ENCODE measurements at places on chromosomes 7 and 10.

DNA sequence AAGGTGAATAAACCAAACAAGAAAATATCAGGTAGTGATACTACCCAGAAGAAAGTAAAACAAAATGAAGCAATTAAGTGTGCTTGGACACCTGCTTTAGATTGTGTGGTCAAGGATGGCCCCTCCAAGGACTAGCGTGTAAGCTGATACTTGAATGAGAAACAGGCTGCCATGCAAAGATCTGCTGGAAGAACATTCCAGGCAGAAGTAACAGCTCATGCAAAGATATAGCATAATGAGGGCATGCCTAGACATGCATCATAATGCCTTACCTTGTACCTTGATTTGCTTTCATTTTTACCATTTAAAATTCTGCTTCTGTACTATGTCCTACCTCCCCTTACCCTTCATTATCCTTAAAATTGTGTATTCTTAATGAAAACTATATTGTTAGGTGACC is 74.8 kb upstream of the HDAC9 start:
- DNase-seq, result no peak

- DNase-seq, result no peak
These were observed 42.2 kb upstream of the WASL start for GRCh38 chr7:123791001-123791400.

DNA sequence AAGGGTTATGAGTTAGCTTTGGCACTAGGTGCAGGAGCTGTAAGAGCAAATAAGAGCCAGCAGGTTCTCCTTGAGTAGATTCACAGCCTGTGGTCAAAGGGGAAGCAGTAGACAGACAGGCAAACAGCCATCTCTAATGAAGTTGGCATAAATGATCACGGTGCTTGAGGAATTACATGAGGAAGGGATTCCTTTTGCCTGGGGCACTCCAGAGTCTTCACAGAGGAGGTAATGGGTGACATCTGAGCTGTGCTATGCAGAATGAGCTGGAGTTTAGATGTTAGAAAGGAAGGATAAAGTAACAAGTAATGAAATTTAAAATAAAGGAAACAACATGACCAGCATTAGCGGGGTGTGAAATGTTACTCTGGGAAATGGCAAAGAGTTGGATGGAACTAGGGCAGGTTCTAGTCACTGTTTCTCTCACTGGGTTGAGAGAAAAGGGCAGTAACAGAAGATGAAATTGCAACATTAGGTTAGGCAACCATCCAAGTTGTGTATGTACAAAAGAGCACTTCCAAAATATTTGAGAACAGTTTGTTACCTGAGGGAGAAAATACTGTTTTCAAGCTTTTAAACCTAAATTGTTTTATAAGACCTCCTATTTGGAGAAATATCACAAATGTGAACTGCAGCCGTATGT is 613.8 kb downstream of the PHTF2 start:
- DNase-seq, result no peak

DNA sequence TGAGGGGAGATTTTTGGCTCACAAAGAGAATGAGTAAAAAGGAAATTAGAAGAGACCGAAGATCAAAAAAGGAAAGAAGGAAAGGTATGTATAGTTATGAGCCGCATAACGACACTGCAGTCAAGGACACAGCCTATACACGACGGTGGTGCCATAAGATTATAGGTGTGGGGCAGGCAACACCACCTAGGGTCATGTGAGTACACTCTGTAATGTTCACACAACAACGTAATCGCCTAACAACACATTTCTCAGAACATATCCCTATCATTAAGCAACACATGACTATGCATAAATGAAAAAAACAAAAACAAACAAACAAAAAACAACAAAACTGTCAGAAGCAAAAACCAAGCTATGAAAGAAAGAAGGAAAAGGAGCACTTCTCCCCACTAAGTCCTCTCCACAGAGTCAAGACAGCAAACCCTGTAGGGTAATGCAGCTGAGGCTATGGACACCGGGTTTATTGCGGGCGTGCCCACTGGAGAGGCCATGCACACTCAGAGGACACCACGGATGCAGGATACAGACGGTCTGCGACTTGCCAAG is 45.1 kb downstream of the PIP4K2A start:
- DNase-seq, result no peak

DNA sequence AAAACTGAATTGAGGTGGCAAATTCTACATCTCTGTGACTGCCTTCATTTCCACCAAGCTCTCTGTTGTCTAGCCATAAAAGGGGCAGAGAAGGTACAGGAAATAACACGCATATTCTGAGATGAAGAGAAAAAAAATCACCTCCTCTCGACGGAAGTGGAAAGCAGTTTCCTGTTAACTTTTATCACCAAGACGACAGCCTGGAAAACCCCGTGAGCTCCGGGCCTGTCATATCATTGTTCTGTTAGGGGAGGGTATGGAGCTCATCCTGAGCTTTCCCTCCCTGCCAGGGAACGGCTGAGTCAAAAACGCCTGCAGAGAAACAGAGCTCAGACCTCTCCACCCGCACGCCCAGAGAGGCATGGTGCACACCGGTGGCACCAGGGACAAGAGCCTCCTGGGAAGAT is 200.3 kb downstream of the PRPF18 start:
- peak; percentile 46 for DNase-seq

DNA sequence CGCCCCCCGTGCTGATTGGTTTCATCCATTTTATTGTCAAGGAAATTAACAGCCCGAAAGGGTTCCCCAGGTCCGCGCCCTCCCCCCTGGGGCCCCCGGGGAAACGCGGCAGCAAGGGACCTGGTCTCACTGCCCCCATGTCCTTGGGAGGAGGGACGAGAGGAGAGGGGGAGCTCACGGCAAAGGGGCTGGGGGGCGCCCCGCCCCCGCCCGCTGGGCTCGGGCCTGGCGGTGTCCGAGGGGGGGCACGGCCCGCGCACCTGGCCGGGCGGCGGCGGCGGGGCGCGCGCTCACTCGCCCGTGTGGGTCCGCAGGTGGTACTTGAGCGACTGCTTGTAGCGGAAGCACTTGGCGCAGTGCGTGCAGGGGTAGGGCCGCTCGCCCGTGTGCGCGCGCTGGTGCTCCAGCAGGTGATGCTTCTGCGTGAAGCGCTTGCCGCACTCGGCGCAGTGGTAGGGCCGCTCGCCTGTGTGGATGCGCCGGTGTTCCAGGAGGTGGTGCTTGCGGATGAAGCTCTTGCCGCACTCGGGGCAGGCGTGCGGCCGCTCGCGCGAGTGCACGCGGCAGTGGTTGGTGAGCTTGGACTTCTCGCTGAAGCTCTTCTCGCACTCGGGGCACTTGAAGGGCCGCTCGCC is 29.3 kb downstream of the ZNF777 start:
- DNase-seq, result no peak

DNA sequence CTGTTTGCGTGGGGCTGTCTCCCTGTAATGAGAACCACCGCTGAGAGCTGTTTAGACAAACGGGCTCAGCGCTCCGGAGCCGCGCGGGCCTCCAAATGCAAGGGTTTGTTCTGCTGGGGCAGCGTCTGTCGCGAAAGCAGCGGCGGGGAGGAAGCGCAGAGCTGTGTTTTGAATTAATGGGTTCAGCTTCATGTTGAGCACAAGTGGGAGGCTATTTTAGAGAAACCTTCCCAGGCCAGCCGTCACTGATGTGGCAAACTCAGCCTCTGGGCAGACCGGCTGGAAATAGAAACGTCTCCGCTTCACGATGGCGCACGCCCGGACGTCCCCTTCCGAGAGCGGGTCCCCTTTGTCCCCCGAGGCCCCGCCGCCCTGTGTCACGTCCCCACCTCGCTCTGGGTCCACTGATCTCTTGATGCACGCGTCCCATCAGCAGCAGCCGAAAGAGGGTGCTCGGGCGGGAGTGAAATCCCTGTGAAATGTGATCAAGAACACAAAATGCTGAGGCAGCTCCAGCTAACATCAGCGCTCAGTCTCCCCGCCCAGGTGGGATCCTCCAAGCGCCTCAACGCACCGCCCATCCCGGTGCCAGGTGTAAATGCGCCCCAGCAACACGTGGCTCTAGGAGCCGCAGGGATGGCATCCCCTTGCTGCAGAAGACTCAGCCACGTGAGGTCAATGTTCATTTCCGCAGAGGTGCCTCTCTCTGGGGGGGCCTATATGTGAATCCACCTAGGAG is 44.9 kb downstream of the BAMBI start:
- DNase-seq, result peak; percentile 71

Data from femur (tissue), 1 donor.